Stimulated activated CD4-positive, alpha-beta T cell treated with anti-CD3 and anti-CD28 coated beads, Interleukin-2, amount 100 ng/mL, for 48 hours (primary cell): ENCODE measurements at places on chromosomes 13 and 19.

- DNase-seq = no peak
Measured at GRCh38 chr13:32047793-32048192, 16.2 kb downstream of the FRY start.

DNA sequence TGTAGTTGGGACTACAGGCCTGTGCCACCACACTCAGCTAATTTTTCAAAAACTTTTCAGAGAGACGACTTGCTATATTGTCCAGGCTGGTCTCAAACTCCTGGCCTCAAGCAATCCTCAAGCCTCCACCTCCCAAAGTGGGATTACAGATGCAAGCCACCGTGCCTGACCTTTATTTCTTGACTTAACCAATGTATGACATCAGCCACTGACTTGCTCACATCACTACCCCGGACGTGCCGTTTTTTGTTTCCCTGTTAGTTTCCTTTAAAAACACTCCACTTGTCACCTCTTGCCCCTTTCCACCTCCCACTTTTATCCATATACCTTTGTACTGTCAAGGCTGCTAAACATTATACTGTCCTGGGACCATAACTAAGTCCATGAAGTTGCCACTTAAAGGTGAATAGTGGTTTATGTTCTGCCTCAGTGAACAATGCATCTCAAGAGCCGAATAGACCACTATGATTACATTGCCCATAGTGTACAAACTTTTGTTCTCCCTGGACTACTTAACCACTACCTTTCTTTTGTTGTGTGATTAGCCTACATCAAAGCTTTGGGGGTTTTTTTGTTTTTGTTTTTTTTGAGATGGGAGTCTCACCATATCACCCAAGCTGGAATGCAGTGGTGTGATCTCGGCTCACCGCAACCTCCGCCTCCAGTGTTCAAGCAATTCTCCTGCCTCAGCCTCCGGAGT is 2.3 kb upstream of the EPHX3 start:
- DNase-seq = no peak

DNA sequence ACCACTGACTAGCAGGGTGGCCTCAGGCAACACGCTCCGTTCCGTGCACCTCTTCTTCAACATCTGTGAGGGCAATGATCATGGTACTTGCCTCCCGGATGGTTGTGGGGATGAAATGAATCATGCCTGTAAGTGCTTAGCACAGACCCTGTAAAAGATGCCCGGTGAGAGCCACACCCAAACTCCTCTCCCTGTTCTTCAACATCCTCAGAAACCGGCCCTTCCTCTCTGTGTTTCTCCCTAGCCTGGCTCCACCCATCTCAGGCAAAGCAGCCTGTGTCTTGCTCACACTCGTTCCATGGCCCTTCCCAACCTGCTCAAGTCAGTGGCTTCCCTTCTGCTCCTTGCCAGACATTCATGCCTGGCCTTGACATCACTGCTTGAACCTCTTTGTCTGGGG is 5.8 kb upstream of the DMKN start:
- DNase-seq = no peak

- DNase-seq = no peak
Measured at GRCh38 chr19:39200066-39200802, 3.5 kb downstream of the NCCRP1 start.

DNA sequence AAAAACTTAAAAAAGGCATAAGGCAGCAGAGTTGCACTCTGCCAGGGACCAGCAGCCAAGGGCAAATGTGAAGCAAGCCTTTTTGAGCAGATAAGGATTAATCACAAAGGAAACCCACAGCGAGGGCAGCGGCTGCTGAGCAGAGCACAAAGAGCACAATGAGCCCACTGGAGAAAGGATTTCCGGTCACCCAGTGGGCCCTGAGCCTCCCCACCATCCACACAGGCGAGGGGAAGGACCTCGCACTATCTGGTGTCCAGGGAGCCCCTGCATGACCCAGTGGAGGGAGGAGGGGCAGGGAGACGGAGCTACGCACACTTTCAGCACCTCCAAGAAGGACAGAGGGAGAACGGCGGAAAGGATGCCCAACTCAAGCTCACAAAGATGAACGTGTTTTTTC is 40.0 kb downstream of the COL4A1 start:
- DNase-seq = no peak
